ENCODE measurements at places on chromosomes 12 and 14. TPM values are rescaled to one million over a fixed set of nuclear protein-coding genes. Genes with fewer than 3 reads are reported as not detected.

The ASIC1 gene
- 17.8 TPM for total RNA-seq

The IGF1 gene
- total RNA-seq = 1.5 TPM

The PAPLN gene
- total RNA-seq = 3.0 TPM

The SERPINA12 gene
- total RNA-seq = not detected

The RHOJ gene
- total RNA-seq = not detected

The RNU6-7 gene
- total RNA-seq = not detected

The MLEC gene
- 143 TPM for total RNA-seq

The RGS6 gene
- total RNA-seq = not detected

The CTDSP2 gene
- 117 TPM for total RNA-seq

The KRT3 gene
- total RNA-seq = not detected

The SLC24A4 gene
- not detected for total RNA-seq

The CDK2 gene
- total RNA-seq = 110 TPM

The SSTR1 gene
- 8.5 TPM for total RNA-seq

GRCh38 chr12:27821259-27821973, 41.4 kb upstream of the MANSC4 start:
- DNase-seq = peak; percentile 82

GRCh38 chr14:67679006-67679405, 4.6 kb upstream of the VTI1B start:
- DNase-seq = no peak

DNA sequence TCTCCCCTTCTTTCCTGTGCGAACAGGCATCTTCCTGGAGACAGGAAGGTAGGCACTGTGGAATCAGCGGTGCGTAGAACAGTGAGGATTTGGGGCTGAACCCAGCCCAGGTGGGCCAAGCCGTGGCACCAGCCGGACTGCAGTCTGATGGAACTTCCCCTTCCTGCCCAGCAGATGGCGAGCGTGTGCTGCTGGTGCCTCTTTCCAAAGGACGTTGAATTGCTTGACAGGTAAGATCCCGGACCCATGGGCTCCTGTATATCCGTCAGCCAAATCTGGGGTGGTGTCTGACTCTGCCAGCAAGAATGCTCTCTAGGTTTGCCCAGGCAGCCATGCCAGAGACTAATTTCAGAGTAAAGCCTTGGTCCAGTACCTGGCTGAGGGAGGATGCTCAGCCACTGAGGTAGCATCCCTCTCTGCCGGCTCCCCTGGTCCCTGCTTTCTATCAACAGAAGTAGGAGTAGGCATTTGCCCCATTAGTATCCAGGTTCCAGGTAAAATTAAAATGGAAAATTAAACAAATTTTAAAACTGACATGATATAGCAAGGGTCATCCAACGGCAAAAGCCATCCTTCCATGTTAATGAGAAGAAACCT, 21.1 kb upstream of the KCNA5 start:
- DNase-seq = peak; percentile 65

GRCh38 chr14:22515929-22516328, 73.1 kb downstream of the DAD1 start:
- DNase-seq = no peak

GRCh38 chr14:100887728-100888335, 15.7 kb downstream of the RTL1 start:
- DNase-seq = no peak

- no peak for DNase-seq
These were observed 209.2 kb upstream of the LHX5 start for GRCh38 chr12:113680868-113681267.

GRCh38 chr12:7113389-7113871, 4.4 kb upstream of the C1RL start:
- peak; percentile 43 for DNase-seq

DNA sequence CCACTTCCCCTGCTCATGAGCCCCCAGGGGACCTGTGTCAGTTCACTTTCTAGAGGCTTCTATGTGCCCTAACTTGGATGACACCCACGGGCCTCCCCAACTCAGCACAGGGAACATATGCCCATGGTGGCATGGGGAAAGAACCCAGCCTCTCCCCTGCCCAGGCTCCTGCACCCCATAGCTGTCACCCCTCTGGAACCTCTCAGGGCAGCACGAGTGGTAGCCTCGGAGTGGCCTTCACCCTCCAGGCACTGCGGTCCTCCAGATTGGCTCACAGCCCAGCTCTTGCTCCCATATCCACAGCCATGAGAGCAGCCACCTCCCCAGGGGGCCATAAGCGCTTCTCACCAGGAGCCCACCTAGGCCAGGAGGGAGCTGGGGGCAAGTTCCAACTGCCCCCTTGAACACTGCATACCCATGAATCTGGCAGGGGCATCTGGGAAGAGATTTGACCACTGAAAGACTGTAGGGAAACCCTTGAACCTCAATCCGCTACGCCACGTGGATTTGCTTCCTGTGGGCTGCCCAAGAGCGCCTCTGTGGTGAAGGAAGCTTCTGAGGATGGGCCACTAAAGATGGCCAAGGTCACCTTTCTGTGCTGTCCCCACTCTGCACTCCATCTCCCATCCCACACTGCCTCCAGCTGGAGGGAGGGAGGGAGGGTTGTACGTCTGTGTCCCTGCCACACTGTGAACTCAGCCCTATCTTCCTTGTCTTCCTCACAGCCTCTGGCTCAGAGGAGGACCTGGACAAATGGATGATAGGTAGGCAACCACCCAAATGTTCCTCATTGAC, 11.9 kb downstream of the PLD4 start:
- DNase-seq = no peak

GRCh38 chr12:132651444-132652100, 33.0 kb downstream of the P2RX2 start:
- DNase-seq = no peak

GRCh38 chr12:121874071-121874470, 14.5 kb upstream of the PSMD9 start:
- no peak for DNase-seq

GRCh38 chr14:54564868-54565784, 1.8 kb upstream of the SAMD4A start:
- DNase-seq = peak; percentile 93
